Activated naive CD8-positive, alpha-beta T cell treated with anti-CD3 and anti-CD28 coated beads, Interleukin-2, amount 50 U/mL, for 16 hours (primary cell): ENCODE measurements at places on chromosomes 4 and X.

GRCh38 chr4:3515646-3516045, 16.6 kb downstream of the LRPAP1 start:
- no peak for DNase-seq

DNA sequence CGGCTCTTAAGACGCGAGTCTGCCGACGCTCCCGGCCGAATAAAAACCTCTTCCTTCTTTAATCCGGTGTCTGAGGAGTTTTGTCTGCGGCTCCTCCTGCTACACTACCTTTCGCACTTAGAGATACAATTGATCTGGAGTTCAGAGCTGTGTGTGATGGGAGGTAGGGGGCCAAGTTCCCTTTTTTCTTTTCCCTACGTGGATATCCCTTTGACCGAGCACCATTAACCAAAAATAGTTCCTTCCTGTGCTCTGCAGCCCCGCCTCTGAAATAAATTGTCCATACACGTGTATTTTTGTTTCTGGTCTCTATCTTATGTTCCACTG, 555 bp upstream of the PGM2 start:
- DNase-seq = no peak

GRCh38 chr4:38611676-38612075, 52.3 kb upstream of the KLF3 start:
- no peak for DNase-seq

GRCh38 chr4:102586644-102587021, 85.5 kb downstream of the NFKB1 start:
- DNase-seq = no peak

DNA sequence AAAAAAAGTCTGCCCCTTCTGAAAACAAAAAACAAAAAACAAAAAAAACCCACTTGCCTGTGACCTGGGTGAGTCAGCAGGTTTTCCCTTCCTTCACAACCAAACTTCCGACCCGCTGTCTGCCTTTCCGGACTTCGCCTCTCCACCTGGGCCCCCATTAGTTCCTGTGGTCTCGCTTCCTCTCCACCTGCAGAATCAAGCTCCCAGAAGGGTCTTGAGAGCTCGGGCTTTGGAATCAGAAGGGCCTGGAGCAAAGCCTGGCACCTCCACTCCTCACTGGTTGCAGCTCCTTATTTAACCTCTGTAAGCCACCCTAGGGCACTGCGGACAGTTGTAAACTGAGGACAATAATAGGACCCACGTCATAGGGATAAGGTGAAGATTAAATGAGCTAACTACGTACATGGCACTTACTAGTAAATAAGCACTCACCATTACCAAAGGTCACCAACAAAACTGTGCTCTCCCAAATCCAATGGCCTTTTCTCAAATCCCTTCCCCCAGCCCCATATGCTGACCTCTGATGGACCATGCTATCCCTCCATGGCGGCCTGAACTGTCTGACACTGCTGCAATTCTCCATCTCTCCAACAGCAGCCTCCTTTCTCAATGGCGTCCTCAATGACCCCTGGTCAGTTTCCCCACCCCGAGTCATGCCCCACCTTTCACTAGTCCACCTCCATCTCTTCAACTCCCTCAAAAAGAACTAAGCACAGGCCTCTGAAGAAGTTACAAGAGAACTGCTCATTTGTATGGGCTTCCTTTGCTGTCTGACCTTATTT, 64.2 kb downstream of the IRF2 start:
- DNase-seq = no peak

DNA sequence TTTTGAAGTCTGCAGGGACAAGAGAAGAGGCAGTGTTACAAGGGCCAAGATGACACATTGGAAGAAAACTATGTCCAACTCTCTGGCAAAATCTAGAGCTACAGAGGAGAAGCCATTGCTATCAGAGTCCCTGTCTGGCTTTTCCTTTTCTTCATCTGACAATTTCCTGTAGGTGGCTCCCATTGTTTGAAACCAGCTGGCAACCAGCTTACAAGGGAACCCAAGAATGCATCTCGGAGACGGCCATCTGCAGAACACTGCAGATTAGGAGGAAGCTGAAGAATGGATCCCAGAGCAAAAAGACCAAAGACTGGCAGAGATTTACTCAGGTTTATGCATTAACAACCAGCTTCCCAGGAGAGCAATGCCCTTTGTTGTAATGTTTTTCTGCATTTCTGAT, 216.2 kb upstream of the CTSO start:
- no peak for DNase-seq

- no peak for DNase-seq
These were observed 595.7 kb upstream of the POU3F4 start for GRCh38 chrX:82912382-82912781.

- no peak for DNase-seq
These were observed 112.9 kb downstream of the ARHGAP10 start for GRCh38 chr4:147844781-147845180.
